ENCODE measurements at places on chromosomes 4 and X.

- no peak for ATAC-seq
Observed at GRCh38 chrX:21986596-21986995, 45.5 kb upstream of the PHEX start.

- no peak for ATAC-seq
Observed at GRCh38 chrX:97416461-97416860, 532.8 kb downstream of the RPA4 start.

- ATAC-seq: peak; percentile 36
Observed at GRCh38 chrX:17769701-17770269, 32.5 kb downstream of the SCML1 start.

DNA sequence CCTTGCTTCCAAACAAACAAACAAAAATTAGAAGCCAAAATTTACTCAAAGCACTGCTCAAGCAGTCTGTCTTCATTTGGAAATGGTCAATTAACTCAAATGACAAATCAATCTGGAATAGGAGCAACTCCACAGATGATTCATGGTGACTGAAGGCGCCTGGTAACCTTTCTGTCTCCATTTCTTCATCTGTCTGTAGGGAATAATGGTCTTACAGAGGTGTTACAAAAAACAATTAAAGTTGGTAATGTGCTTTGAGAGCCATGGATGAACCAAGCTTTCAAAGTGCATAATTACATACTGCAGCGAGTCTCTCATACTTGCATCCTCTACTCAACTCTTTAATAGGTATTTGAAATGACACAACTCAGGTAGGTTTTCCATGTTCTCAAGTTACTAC is 38.3 kb upstream of the STAG2 start:
- ATAC-seq: no peak

- no peak for ATAC-seq
Observed at GRCh38 chrX:125786316-125786715, 379.8 kb downstream of the DCAF12L2 start.

- ATAC-seq: peak; percentile 53
Observed at GRCh38 chr4:76897536-76898384, at the start of gene SOWAHB. Gene SOWAHB (minus strand): TSS chr4:76898144. CDS start chr4:76897849, 295 bp downstream.

- no peak for ATAC-seq
Observed at GRCh38 chr4:46653842-46654241, 255.2 kb downstream of the COX7B2 start.

DNA sequence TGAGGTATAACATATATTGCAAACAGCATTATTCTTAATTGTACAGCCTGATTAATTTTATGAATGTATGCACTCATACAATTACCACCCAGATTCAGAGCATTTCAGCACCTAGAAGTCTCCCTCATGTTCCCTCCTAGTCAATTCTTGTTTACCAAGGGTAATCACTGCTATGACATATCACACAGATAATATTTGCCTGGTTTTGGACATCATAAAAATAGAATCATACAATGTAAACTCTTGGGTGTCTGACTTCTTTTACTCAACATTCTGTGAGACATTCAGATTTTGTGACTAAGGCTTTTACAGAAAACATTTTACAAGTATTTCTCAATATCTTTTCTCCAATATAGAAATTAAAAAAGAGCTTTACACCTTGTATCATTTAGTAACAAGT is 66.9 kb downstream of the PTPN13 start:
- ATAC-seq: no peak

DNA sequence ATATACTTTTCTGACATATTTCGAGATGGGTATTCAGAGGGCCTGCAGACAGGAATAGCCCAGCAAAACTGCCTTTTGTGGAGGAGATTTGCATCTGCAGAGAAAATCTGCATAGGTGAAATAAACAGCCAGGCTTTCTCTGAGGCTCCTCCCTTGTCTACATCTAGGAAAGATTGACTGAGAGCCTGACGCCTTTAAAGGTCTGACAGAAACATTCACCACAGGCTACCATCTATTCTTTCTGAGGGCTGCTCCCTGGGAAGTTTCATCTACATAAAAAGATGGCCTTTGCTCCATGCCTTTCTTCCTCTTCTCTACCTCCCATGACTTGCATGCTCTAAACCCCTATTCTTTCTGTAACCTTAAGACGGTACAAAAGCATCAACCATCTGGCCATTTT is 55.0 kb upstream of the AP1S2 start:
- ATAC-seq: no peak

GRCh38 chrX:129530410-129530809 is 7.1 kb upstream of the SMARCA1 start:
- ATAC-seq: no peak

- no peak for ATAC-seq
Observed at GRCh38 chr4:8524595-8525382, 55.4 kb upstream of the GPR78 start.

DNA sequence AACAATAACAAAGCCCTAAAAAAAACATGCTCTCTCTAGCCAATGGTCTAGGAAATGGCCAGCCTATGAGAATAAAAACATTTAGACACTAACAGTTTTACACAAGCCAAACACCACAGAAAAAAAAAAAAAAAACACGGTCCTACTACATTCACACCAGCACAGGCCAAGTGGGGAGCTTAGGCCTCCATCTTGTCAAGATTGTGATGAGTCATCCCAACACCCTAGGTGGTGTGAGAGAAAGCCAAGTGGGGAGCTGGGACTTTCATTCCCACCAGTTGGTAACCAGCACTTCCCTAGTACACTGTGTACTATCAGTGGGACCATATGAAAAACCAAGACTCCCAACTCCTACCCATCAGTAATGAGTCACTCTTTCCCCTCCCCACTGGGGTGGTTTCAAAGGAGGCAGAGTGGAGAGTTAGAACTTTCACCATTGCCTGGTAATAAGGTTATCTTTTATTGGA is 95.6 kb downstream of the ADAMTS3 start:
- ATAC-seq: no peak

DNA sequence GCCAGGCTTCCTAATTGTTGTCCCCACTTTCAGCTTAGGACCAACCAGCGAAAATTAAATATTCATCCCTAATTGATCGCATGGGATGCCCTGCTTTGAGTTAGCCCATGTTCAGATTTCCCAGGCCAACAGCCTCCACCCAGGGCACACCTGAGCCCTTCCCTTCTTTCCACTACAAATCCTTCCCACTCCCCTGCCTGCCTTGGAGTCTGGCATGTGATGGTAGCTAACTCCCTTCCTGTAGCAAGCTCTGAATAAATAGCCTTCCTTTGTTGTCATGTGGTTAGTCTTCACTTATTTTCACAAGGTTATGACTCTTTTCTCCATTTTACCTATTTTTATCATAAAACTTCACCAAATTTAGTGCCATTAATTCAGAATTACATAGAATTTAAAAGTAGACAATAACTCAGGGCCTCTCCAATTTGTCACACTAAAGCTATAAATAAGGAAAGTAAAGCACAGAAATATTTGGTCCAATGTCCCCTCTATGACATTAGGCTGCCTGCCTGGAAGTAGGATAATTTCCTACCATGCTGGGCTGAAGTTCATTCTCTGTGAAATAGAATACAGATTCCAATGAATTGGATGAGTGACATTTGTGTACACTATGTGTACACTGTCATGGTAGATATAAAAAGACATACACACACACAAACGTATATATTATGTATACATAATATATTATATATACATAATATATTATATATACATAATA is 166.4 kb upstream of the CPEB2 start:
- no peak for ATAC-seq

- ATAC-seq: no peak
Observed at GRCh38 chrX:119189595-119189994, 46.5 kb upstream of the PGRMC1 start.

- no peak for ATAC-seq
Observed at GRCh38 chr4:75907966-75908365, 5.7 kb upstream of the PPEF2 start.

DNA sequence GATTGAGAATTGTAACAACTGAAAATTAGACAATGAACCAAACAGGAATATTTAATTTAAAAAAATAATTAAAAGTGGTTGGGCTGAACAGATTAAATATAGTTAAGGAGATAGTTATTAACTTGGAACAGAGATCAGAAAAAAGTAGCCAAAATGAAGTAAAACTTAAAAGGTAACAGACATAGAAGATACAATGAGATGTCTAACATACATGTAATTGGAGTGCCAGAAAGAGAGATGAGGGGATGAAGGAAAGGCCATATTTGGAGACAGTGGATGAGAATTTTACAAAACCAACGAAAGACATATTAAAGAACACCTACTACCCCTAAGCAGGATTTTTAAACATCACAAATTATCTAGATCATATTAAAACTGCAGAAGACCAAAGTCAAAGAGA is 8.0 kb downstream of the TBC1D9 start:
- ATAC-seq: no peak

DNA sequence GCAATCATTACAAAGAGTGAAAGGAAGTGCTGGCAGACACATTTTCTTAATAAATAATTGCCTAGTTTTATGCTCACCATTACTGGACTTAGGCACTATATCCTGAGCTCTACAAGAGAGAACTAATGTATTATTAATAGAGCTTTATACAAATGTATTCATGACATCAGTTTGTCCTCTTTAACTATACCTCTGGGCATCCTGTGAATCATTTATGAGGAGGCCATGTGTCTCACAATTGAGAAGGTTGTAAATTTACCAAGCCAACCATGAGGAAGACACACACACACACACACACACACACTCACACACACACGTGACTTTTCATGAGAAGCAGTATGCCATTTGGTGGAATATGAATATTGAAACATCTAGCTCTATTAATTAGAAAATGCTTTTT is 728.2 kb downstream of the ARAP2 start:
- ATAC-seq: no peak

DNA sequence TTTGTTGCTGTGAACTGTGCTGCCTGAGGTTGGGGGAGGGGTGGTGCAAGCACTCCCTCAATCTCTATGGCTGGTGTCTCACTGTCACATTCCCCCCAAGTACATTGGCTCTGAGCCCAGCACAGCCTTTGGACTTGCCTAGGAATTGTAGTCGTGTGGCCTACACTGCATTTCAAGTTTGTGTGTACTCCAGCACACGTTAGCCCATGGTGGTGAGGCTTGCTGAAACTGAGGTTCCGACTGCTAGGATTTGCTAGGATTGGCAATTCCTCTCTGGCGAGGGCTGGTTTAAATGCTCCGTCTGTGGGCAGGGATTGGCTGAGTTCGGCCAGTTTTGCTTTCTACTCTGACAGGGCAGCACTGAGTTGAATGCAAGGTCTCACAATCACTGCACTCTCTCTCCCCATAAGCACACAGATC is 121.7 kb upstream of the CXXC4 start:
- ATAC-seq: no peak

DNA sequence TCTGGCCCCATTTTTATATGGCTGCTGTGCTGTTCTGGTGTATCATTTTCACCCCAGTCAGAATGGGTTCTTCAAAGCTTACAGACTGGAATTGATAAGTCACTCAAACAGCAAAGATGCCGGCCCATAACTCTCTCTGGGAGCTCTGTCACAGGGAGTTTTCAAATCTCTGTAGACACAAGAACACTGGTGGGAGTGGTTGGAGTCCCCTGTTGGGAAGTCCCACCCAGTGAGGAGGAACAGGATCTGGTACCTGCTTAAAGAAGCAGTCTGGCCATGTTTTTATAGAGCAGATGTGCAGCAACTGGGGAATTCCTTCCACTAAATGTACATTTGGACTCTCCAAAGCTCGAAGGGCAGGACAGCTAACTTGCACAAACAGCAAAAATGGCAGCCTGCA is 69.3 kb upstream of the UGT2B7 start:
- no peak for ATAC-seq

DNA sequence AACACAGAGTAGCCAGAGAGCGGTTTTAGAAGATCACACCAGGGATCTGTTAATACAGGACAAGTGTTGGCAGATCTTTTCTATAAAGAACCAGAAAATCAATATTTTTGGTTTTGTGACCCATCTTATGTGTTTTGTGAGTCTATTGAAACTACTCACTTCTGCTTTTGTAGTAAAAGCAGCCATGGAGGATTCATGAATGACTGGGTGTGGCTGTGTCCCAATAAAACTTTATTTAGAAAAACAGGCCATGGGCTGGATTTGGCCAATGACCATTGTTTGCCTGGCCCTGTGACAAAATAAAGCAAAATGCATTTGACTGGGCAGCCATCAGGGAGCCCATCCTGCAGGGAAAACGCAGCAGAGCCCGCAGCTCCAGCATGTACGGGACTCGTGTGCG is 99.9 kb upstream of the ADRA2C start:
- no peak for ATAC-seq

DNA sequence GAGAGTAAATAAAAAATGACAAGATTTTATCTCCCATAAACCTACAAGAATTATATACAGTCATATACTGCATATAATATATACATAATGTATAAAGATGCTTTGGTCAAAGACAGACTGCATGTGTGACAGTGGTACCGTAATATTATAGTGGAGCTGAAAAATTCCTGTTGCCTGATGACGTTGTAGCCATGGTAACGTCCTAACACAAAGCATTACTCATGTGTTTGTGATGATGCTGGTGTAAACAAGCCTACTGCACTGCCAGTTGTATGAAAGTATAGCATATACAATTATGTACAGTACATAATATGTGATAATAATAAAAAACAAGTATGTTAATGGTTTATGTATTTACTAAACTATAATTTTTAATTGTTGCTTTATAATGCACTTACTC is 245.2 kb upstream of the CENPE start:
- no peak for ATAC-seq

GRCh38 chr4:168787801-168788595 is 222.1 kb downstream of the CBR4 start:
- ATAC-seq: no peak

- no peak for ATAC-seq
Observed at GRCh38 chr4:182175788-182176519, 67.2 kb upstream of the TENM3 start.

DNA sequence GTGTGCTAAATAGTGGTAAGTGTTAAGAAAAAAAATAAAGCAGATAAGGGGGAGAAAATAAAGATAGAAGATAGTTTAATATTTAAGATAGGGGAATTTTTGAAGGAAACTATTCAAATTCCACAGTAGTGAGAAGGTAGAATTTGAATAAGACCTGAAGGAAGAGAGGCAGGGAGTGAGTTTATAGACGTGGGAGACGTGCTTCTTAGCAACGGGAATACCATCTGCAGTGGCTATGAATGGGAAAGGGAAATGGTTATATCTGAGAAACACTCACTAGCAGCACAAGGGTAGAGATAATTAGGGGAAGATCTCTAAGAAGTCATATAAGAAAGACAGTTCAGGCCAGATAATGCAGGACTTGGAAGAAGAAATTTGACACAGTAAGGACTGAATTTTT is 854.5 kb upstream of the EPHA5 start:
- no peak for ATAC-seq

DNA sequence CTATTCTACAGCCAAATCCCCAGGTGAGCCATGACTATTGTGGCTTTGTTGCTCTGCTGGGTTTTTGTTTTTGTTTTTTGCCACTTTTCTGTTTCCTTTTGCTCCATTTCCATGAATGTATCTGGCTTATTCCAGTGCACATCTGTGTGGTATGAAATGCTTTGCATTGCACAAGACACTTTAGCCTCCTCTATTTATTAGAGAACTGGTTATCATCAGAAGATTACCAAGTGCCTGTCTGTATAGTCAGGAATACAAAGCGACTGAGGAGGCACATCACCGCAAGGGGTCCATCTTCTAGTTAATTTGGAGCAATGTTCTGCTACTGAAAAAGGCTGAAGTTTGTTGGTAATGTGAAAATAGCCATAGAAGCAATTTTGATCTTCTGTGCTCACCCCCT is 120.8 kb downstream of the DCLK2 start:
- ATAC-seq: no peak

Measured in activated CD4-positive, CD25-positive, alpha-beta regulatory T cell treated with anti-CD3 and anti-CD28 coated beads, Interleukin-2, amount 50 U/mL, for 24 hours (primary cell).